ENCODE measurements at places on chromosomes 2 and 18.

- DNase-seq: peak; percentile 13
These were observed 5.1 kb downstream of the POLR1B start for GRCh38 chr2:112547333-112547732.

DNA sequence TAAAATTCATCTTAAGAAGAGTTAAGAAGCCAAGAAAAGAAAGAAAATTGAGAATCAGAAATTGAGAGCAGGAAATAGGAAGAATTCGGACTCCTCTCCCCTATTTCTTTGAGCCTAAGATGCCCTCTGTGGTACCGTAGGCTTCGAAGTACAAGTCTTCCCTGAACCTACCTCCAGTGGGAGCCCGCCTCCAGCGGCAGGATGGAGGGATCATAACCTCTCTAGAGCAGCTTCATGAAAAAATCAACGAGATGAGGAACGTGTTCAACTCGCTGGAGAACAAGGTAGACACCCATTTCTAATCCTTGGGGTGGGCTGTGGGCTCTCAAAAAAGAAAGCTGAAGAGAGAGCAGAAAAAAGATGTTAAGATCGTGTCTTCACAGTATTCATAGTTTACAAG, 36.3 kb downstream of the ARHGEF33 start:
- DNase-seq: no peak

- no peak for DNase-seq
These were observed 17.3 kb upstream of the IMPA2 start for GRCh38 chr18:11963991-11964484.

GRCh38 chr2:157760949-157761348, 115.2 kb downstream of the ACVR1 start:
- DNase-seq: no peak

GRCh38 chr2:171345971-171346722, 87.6 kb downstream of the METTL8 start:
- DNase-seq: no peak

DNA sequence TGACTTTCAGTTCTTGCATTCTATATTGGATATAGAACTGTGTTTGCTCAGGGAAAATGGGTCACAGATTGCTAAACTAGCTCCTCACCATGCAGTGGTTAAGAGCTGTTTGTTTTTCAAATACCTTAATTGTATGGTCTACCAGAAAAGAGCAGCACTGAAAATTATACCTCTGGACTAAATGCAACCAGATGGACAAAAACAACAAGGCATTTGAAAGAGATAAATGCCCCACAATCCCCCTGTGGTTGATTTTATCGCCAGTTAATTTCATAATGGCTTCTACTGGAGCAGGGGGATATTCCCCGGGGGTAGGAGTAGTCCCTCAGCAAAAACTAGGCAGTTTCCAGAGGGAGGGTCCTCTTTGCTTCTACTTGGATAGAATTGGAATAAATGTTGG, 267.9 kb upstream of the TNP1 start:
- DNase-seq: no peak

Measured in GM03348 (cell line).